Central memory CD8-positive, alpha-beta T cell (primary cell): ENCODE measurements at places on chromosomes 12 and 14.

GRCh38 chr12:62714181-62714773 is 220.7 kb downstream of the PPM1H start:
- no peak for DNase-seq

DNA sequence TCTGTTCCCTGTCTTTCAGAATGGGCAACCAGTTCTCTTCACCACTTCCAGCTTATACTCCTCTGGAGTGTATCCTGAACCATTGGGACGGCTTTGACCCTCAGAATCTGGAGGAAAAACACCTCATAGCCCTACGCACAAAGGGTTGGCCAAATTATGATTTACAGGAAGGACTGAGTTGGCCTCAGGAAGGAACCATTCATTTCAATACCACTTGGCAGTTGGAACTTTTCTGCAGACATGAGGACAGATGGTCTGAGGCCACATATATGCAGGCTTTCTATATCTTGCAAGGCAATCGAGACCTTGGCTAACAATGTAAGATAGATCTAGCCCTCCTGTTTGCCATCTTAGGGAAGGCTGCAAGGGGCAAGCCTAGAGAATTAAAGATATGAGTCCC is 24.0 kb downstream of the CLECL1 start:
- DNase-seq, result no peak

- DNase-seq, result no peak
These were observed 31.1 kb downstream of the SH2B3 start for GRCh38 chr12:111436811-111437210.

DNA sequence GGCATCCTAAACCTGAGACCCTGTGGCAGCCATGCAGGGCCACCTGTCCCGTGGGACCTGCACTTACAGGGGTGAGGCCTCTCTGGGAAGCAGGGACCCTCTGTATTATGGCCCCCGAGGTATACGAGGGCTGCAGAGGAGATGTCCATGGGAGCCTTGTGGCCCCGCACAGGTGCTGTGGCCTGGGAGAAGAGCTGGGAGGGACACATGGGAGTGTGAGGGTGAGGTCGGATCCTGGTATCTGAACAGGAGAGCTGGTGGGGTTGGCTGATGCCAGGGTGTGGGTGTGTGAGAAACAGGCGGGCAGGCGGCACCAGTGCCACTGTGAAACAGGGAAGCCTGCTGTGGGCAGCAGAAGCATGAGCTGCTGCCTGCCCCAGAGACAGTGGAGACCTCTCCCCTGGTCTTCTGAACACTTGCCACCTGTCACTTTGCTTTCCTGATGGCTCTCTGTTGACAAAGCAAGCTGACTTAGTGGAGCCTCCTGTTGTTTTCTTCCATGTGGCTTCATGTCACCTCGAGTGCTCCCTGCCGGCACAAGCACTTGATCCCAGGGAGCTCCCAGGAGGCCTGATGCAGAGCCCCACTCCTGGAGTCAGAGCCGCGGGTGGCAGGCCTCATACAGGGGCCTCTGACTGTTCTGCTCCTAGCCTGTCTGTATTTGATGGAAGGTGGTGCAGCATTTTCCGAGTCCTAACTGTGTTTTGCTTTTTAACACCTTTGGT is 19.8 kb upstream of the AMN start:
- no peak for DNase-seq

GRCh38 chr12:26396402-26396801 is 201.0 kb downstream of the SSPN start:
- no peak for DNase-seq

DNA sequence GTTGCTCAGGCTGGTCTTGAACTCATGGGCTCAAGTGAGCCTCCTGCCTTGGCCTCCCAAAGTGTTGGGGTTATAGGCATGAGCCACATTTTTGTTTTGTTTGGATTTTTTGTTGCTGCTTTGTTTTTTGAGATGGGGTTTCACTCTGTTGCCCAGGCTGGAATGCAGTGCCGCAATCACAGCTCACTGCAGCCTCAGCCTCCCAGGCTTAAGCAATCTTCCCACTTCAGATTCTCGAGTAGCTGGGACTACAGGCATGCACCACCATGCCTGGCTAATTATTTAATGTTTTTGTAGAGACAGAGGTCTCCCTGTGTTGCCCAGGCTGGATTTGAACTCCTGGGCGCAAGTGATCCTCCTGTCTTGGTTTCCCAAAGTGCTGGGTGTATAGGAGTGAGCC is 5.7 kb upstream of the PLEK2 start:
- DNase-seq, result no peak
